ENCODE measurements at places on chromosomes 2 and 18.
A peak's percentile ranks its signal among the peaks of the same experiment; 100 is the strongest.

- DNase-seq, result no peak
These were observed 143.5 kb downstream of the TCF4 start for GRCh38 chr18:55444536-55444935.

DNA sequence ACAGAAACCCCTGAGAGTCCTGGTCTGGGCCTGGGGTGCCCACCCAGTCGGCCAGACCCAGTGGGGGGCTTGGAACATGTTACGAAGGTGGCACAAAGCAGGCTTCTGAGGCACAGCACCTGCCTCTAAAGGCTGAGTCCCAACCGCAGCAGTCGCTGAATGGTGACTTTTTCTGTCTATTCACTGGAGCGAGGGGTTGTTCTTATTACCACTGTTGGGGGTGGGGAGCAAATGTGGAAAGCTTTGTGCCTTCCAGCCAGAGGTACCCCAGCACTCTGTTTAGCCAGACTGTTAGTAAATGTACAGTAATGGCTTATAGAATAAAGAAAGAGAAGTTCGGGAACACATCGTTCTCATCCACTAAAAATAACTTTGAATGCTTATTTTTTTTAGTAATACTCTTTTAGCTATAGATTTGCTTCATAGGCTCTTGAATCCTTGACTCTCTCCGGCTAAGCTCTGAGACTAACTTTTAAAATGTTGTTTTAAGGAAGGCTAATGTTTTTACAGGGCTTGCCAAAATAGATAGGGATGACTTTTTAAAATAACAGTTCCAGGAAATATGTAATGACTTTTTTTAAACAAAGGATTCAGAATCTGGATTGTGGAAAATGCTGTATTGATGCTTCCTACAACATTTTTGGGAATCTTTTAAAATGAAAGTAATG is 23.4 kb upstream of the PTPN2 start:
- no peak for DNase-seq

- DNase-seq, result no peak
These were observed 3.5 kb upstream of the EMILIN1 start for GRCh38 chr2:27074738-27075565.

- DNase-seq, result no peak
These were observed 197.3 kb downstream of the DNAH7 start for GRCh38 chr2:195871326-195871725.

DNA sequence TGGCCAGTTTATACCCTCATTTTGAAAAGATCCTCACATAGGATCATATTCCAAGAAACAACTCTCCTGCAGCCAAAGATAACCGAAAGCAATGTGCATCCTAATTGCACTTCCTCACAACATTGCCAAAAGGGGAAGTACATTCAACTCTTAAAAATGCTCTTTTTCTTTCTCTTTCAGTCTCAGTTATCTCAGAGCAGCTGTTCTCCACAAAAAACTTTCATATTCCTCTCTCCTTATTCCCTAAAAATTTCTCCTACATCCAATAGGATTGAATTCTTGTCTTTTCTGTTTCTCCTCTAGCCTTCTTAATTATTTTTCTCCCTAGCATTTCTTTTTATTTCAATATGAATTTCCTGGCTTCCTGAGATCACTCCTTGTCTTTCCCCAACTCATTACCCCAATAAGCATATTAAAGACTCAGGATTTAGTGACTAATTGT is 7.4 kb upstream of the VRK2 start:
- no peak for DNase-seq

DNA sequence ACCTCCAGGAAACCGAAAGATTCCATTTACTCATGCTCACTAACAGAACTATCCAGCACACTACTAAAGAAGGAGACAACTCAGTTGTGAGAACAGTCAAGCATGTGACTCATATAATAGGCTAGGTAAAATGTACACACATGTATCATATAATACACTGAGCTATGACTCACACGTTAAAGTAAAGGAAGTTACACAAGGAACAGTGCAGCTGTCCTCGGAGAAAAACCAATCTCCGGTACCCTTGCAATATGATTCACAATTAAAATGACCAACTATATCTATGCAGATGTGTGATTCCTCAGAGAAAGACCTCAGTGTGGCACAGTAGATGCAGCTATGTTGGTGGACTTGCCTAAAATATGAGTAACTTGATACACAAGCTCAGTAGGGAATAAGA is 76.5 kb downstream of the STRN start:
- peak; percentile 12 for DNase-seq

GRCh38 chr2:17538844-17539554 is 1.5 kb upstream of the VSNL1 start:
- DNase-seq, result peak; percentile 80

DNA sequence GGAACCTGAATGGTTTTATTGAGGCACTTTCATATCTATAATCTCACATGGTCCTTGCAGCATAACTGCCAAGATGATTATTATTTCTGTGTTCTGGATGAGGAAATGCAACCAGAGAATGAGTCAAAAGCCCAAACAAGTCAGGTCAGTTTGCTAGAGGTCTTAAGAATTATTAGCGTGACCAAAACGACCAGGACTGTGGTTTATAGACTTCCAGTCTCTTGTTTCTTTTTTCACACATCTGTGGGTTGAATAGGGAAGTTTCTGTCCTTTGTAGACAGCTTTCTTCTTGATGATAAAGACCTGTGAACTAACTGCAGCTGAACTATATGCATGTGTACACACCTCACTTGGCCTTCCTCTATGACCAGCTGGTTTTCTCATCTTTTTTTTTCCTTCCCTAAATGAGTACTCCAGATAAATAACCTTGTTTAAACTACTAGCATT is 13.9 kb downstream of the ADAM23 start:
- no peak for DNase-seq

DNA sequence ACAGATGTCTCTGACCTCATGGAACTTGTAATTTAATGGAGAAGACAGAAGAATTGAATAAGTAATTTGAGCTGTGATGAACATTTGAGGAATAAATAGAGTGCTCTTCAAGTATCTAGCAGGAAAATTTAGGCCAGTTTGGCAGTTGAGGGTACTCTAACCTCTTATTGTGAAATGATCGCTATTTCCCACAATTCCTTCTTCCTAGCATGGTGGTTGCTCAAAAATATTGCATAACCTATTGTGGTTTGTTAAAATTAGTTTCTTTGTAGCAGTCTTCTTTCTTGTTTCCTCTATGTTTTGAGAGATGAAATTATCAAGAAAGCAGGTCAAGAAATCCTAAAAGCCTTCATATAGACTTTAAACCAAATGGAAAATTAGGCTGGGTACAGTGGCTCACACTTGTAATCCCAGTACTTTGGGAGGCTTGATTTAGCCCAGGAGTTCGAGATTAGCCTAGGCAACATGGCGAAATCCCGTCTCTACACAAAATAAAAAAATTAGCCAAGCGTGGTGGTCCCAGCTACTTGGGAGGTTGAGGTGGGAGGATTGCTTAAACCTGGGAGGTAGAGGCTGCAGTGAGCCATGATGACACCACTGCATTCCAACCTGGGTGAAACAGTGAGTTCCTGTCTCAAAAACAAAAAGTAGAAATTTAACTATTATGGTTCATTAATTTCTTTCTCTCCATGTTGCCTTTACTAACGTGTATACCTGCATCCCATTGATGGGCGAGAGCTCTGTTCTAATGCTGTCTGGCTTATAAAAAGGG is 58.7 kb downstream of the RBKS start:
- DNase-seq, result peak; percentile 27

GRCh38 chr2:128536925-128537620 is 218.4 kb upstream of the HS6ST1 start:
- no peak for DNase-seq

DNA sequence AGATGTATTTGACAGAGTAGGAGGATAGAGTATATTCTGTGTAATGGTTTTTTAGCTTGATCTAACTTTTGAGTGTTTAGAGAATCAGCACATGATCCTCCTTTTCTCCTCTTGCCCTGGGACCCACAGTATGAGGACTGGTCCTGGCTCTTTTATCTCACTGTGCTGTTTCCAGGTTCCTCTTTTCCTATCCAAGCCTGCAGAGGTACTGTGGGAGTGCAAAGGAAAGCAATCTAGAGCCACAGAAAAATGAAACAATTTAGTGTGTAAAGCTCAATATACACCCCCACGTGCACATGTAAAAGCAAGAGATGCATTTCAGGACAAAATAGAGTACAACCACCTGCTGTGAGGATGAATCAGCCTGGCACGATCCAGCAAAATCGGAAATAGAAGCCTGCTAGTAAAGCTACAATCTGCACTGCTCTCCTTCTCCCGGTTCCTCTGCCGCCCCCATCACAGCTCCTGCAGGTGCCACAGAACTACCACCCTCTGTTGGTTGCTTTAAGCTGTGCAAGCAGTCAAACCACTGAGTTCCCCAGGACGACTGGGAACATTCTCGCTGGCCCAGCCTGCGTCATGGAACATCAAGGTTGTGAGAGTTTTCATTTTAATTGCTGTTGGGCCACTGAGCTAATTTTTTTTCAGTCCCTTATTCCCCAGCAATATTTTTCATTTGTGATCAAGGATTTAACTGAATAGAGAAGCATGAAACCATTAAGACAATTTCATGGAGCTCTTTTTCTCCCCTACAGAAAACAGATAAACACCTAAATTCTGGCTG is 47.8 kb upstream of the MAPRE3 start:
- DNase-seq, result peak; percentile 53

DNA sequence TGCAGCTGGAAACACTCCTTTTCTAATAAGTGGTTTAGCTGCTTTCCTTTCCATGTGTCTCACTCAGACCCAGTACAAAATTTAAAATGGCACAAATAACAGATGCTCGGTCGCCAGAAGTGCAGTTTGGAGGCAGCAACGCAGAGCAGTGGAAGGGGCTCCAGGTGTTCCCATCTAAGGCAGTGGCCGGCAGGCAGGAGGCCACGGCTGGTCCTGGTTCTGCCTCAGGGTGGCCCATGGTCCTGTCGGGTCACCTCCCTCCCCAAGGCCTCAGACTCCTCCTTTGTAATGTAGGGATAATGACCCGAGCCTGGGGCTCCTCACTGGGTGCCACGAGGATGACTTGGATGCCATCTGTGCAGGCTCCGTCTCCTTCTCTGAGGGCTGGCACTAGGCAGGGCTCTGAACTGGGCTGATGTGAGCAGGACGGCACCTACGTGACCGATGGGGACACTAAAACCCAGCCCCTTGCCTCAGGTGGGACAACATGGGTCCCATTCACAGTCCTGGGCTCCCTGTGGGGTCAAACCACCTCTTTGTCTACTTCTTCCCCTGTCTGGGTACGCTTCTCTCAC is 80.9 kb upstream of the SLC66A3 start:
- DNase-seq, result no peak

GRCh38 chr18:10473132-10473531 is 18.7 kb downstream of the APCDD1 start:
- no peak for DNase-seq

DNA sequence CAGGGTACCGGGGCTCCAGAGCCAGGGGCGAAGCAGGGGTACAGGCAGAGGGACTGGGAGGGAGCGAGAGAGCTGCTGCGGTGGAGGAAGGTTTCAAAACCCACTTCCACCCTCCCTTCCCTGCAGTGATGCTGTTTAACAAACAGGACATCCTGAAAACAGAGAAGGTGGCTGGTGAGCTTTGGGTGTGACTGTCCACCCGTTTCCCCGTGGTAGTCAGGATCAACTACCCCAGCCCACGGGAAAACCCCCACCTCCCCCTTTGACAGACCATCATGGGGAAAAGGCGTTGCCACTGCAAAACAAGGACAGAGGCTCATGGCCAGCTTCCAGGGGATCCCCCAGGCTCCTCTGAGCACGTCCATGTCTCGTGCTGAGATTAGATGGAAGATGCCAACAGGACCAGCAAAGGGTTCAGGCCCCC is 12.9 kb downstream of the TMEM185B start:
- no peak for DNase-seq

Measured in trophoblast cell (in vitro differentiated cells and primary cell).